Stimulated activated CD8-positive, alpha-beta memory T cell treated with anti-CD3 and anti-CD28 coated beads, Interleukin-4, amount 100 ng/mL, for 1 hour (primary cell): ENCODE measurements at places on chromosomes 12 and 14.

- no peak for DNase-seq
Measured at GRCh38 chr12:54439096-54439495, 20.0 kb upstream of the ITGA5 start.

DNA sequence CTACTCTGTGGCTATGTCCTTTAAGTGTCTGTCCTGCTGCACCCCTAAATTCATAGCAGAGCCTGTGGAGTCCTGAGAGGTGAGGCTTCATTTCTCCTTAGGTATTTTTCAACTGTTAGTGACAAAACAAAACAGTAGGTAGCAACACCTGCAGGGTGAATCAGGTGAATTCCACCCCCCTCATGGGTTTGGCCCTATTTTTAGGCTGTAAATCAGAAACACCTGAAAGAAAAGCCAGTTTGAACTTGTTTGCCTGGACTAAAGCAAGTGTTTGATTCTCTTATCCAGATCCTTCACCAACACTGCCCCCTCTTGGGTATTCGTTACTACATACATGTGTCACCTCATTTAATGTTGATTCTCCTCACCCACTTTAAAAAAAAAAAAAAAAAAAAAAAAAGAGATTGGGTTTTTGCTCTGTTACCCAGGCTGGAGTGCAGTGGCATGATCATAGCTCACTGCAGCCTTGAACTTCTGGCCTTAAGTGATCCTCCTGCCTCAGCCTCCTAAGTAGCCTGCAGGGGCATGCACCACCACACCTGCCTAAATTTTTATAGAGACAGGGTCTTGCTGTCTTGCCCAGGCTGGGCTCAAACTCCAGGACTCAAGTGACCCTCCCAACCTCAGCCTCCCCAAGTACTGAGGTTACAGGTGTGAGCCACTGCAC, 10.3 kb downstream of the TBPL2 start:
- DNase-seq, result no peak

- no peak for DNase-seq
Measured at GRCh38 chr12:110794623-110795280, 52.0 kb upstream of the CCDC63 start.

DNA sequence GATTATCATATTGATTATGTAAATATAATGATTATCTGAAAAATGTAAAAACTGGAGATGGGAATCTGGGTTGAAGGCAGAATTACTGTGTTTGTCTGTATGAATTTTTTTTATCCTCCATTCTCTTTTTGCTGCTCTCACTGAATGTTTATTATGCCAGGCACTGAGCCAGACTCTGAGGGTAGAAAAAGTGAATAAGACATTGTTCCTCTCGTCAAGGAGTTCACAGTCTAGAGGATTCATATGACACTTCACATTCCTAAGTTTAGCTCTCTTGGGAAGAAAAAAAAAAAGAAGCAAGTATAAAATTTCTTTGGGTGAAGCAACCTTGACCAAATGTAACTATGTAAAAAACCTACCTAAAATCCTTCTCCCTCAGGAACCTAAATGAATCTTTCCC, 120.9 kb upstream of the LMO3 start:
- no peak for DNase-seq

DNA sequence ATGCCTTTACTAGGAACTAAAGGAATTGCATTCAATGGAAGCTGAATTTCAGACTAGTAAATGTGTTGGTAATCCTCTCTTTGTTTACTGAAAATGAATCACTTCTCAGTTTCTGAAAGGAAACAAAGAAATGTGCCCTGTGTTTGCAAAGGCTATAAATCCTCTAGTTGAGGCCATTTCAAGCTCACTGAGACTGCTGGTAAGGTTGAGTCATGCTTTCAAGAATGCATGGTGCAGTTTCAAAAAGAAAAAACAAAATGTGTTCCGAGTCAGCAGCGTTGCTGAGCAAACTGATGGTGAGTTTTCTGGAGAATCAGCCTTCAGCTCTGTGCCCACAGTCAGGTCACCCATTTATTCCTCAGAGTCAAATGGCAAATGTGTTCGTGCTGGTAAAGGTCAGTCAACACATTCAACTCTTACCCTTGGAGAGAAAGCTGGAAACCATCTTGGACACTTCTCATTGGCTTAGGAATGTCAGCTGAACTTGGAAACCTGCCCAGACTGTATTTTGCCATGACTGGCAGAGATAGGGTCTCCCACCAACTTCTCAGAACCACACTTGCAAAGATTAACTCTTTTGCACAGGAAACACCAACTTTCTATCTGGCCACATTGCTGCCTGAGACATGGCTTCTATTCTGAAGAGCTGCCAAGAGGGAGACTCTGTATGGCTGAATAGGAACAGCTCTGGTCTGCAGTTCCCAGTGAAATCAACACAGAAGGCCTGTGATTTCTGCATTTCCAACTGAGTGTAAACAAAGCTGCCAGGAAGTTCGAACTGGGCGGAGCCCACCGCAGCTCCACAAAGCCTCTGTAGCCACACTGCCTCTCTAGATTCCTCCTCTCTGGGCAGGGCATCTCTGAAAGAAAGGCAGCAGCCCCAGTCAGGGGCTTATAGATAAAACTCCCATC, 484.4 kb downstream of the ATP23 start:
- DNase-seq, result no peak

DNA sequence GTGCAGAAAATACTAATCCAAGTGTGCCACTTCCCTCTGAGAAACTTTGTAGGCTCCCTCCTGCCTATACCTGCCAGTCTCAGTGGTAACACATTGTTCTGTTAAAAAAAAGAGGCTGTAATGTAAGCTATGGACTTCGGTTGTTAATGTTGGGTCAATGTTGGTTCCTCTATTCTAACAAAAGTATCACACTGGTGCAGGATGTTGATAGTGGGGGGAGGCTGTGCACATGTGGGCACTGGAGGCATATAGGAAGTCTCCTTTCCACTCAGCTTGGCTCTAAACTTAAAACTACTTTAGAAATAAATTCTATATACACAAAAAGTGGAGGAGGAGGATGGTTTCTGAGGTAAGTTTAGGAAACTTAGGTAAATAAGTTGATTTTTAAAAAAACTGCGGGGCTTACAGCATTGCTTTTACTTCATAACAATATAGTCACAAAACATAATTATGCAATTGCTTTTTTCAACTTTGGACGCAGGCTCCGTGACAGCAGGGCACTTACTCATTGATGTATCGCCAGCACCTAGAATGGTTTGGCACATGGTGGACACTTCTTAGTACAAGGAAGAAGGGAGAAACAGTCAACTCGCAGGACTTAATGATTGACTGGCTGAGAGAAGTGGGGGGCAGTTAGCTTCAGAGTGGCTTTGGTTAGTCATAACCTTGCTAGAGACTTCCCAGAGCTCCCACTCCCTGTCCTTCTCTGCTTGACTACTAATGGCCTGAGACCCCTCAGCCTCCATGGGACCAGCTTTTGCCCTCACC, 7.9 kb upstream of the NYNRIN start:
- DNase-seq, result no peak

DNA sequence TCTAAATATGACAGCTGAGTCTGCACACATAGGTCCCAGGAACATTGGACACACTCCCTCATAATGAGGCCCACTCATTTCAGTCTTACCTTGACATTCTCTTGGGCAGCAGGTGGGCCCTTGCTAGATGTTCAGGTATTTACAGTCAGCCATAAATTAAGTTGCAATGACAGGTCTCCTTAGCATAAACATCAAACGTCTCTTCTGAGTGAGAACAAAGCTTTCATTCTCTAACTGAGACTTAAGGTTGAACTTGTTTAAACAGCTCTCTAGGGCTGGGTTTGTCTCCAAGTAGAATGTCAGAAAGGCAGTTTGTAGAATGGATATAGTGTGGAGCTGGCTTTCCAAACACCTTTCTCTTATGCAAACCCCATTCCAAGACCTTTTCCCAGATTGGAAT, 10.3 kb downstream of the ACVR1B start:
- DNase-seq, result no peak

DNA sequence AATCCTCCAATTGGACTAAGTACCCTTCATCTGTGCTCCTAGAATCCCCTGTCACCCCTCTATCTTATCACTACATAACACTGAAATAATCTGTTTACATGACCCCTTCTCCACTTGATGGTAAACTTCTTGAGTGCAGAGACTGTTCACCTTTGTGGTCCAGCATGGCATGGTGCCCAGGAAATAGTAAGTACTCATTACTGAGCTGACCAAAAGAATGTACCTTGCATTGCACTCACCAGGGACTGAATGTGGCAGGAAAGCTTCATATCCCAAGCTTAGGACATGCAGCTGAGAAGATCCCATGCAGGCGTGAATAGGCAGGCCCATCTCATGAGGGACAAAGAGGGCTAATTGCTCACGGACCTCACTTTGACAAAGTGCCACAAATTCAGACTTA, 1.4 kb upstream of the GARIN2 start:
- no peak for DNase-seq

DNA sequence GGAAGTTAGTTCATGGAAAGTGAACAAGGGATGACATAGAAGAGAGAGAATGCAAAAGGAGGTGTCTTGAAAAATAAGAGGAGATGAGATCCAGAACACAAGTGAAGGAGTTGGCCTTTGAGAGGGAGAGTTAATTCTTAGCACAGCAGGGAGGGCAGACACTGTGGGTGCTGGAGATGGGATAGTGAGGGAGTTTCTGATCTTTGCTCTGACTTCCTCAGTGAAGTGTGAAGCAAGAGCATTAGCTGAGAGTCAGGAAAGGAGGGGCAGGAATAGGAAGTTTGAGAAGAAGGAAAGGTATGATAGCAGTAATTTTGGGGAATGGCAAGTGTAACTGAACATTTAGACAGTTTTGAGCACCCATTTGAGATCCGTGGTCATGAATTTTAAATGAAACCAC, 75.8 kb upstream of the COCH start:
- no peak for DNase-seq

DNA sequence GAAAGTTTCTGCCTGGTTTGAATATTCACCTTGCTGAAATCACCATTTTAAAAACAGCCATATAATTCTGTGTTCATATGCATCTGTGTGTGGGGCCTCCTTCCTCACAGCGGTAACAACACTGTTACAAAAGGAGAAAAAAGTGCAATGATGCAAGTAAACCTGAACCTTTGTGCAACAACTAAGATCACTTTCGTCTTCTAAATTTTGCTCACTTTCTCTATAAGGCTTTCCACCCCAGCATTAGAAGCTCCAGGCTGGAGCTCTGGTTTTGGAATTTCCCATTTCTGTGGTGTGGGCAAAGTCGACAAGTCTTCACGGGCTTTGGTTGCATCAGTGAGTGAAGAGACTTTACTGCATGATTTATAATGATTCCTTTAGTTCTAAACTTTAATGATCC, 18.4 kb downstream of the FGD6 start:
- DNase-seq, result no peak

DNA sequence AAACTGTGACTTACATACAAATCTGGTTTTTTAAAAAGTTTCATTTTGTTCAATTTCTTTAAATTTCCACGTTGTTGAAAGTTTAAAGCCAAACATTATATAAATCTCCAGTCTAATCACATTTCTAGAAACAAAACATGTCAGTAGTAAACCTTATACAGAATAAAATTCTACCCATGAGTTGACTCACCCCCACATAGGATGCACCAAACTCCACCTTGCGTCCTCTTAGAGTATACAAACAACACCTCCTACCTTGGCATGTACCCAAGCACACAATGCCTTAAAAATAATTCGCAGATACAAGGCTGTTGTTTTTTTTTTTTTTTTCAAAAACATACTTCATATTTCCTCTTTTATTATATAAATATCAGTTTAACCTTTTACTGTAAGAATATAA, 3.3 kb downstream of the FBXL14 start:
- DNase-seq, result no peak

DNA sequence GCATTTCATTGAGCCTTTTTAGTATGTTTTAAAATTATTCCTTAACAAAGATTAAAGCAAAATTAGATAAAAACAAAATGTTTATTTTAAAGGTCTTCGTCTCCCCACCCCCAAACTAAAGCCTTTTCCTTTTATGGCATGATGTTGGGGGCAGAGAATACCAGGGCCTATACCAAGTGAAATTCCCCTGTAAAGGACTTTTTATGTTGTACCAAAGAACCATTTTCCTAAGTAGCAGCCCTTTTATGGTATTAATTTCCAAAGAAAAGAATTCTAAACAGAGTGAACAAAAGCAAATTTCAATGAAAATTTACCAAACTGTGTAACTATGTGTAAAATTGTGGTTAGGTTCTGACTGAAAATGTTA, 71.9 kb upstream of the GNPNAT1 start:
- DNase-seq, result no peak

DNA sequence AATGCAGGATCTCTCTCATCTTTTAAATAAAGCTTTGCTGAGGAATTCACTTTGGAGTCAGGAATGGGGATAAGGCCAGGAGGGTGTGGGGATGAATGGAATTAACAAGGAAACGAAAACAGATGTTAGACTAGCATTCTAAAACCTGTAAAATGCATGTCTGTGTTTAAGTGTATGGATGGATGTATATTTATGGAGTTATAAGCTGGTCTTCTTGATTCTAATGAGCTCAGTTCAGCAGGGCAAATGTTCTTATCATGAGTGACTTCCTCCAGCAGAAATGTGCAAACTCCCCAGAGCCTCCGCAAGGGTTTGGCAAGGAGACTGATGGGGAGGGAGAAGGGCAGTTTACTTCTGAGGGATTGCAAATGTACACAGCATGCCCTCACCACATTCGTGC, 149.1 kb downstream of the NTF3 start:
- DNase-seq, result no peak

GRCh38 chr14:23418021-23418420, 9.9 kb upstream of the MYH6 start:
- DNase-seq, result no peak

- no peak for DNase-seq
Measured at GRCh38 chr12:45415393-45415817, 199.5 kb downstream of the ANO6 start.

- no peak for DNase-seq
Measured at GRCh38 chr12:72995616-72996015, 723.4 kb downstream of the TRHDE start.

DNA sequence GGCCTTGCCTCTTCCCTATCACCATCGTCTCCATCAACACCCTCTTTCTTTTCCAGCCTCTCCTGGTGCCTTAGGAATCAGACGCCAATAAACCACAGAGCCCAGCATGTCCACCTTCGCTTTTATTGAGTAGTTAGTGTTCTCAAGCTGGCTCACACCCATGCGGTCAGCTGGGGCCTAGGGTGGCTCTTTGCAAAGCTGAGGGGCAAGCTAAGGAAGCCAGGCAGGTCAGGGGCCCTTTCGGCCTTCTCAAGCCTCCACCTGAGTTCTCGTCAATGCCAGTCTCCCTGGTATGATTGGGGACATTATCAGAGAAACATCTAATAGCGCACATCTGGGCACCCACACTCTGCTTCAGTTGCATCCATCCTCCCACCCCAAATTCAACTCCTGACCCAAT, 737 bp upstream of the TEX52 start:
- DNase-seq, result no peak

DNA sequence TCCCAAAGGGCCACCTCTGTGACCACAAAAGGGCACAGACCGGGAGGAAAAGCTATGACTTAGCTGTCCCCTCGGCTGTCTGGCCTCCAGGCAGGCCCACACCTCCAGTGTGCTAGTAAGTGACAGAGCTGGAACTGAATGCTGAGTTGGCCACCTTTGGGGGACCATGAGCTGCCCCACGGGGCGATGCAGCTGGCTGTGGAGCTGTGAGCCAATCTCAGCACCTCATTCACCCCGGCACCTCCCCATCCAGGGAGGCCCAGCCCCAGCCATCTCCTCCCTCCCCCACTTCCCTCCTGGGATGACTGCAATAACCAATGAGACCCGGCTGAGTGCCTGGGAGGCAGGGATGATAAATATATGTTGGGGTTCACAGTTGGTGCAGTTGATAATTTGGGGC, 12.2 kb upstream of the TESC start:
- DNase-seq, result no peak
